ENCODE measurements at places on chromosomes 3 and 15. TPM values are rescaled to one million over a fixed set of nuclear protein-coding genes. Genes with fewer than 3 reads are reported as not detected.

DNA sequence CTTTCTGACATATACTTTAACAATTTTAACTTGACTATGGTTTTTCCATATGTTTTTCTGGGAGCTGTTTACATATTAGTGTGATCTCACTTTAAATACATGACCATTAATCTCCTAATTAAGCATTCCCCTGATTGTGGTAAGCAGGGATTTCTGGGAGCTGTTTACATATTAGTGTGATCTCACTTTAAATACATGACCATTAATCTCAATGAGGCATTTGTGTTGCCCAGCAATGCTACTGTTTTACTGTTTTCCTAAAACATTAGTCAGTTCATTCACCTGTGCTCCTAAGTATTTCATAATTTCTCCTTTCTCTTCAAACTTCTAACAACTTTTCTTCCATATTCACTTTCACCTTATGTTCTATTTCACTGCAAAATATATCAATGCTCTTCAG is 3.6 kb upstream of the GRAMD1C start:
- H3K4me3 ChIP-seq, result no peak overlapping the region

GRCh38 chr3:50189274-50189673 is 2.1 kb upstream of the GNAT1 start:
- no peak overlapping the region for H3K4me3 ChIP-seq
- H3K27ac ChIP-seq, result no peak overlapping the region
- no peaks in the 10 kb centered on the region for H3K36me3 ChIP-seq
- DNase-seq, result peak; percentile 76
- peaks cover 11% of the 10 kb centered on the region for H3K27me3 ChIP-seq
- peaks cover 19% of the 10 kb centered on the region for H3K4me1 ChIP-seq

DNA sequence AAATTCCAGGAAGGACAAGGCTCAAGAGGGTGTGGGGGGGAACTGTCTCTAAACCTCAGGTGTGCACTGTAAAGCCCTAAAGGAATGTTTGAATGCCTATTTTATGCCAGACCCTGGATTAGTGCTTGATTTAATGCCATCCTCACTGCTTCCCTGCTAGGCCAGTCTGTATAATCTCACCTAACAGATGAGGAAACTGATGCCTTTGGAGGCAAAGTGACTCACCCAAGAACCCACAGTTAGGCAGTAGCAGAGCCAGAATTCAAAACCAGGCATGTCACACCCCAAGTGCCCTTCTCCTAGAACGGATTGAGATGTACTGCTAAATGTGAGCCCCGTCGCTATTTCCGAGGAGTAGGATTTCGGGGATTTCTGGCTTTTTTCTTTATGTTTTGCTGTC is 7.8 kb downstream of the CAMK1 start:
- H3K36me3 ChIP-seq, result peaks cover 51% of the 10 kb centered on the region
- DNase-seq, result no peak
- no peaks in the 10 kb centered on the region for H3K4me1 ChIP-seq

DNA sequence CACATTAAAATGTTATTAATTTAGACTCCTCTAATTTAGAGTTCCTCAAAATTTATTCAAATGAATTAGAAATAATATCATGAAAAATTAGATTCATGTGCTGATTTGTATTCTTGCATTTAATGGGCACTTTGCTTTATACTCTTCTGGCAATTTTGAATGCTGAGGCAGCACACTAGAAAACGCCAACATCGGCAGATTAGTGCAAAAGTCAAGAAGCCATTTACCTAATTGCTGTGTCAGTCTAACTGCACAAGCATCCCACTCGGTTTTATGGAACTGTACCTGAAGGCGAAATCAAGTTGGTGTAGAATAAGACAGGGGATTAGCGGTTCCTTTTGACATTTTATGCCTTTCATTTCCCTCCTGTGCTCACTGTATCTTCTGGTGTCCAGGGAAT is 382.0 kb downstream of the ROBO2 start:
- no peak overlapping the region for H3K27ac ChIP-seq
- no peaks in the 10 kb centered on the region for H3K36me3 ChIP-seq
- DNase-seq, result no peak
- H3K4me1 ChIP-seq, result no peaks in the 10 kb centered on the region
- H3K4me3 ChIP-seq, result no peak overlapping the region

- no peak overlapping the region for H3K27ac ChIP-seq
- no peaks in the 10 kb centered on the region for H3K36me3 ChIP-seq
- no peak overlapping the region for H3K4me3 ChIP-seq
- DNase-seq, result no peak
- H3K27me3 ChIP-seq, result no peaks in the 10 kb centered on the region
- no peaks in the 10 kb centered on the region for H3K4me1 ChIP-seq
Measured at GRCh38 chr3:107687056-107687581, 164.4 kb downstream of the BBX start.

DNA sequence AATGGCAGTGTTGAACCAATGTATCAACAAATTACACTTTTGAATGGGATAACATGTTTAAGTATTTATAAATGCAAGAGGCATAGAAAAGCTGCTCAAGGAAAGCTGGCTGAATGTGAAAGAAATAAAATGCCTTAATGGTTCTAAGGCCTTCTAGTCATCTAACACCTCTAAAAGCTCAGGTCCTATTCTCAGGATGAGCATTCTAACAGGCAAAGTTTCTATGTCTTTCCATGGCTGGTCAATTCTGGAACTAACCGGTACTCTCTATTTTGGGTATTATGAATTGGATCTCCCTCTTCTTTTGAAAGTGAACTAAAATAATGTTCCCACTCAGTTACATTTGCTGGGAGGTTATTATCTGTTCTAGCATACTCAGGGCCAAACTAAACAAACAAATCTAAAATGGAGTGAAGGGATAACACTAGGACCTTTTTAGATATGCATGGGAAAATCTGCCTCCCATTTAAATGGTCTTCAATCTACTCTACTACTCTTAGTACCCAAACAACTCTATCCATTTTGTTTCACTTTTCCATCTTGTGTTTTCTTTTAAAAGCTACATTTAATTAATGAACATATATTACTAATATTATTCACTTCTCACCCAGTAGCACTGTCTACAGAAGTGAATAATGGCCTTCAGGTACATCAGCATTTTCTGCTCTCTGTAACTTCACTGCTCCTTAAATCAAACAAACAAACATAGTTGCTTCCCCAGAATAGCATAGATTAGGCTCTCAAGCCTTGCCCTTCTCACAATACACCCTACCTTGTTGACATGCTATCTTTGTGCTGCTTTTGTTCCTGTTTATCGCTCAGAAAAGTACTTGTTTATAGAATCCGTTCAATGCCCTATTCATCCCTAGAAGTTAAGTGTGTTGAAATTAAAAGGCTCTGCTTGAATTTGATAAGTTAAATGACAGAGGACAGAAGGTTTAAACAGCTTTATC is 46.4 kb downstream of the CBLB start:
- H3K4me3 ChIP-seq, result no peak overlapping the region
- no peaks in the 10 kb centered on the region for H3K27me3 ChIP-seq
- H3K4me1 ChIP-seq, result peaks cover 51% of the 10 kb centered on the region
- peak overlapping the region; percentile 92 for H3K27ac ChIP-seq

DNA sequence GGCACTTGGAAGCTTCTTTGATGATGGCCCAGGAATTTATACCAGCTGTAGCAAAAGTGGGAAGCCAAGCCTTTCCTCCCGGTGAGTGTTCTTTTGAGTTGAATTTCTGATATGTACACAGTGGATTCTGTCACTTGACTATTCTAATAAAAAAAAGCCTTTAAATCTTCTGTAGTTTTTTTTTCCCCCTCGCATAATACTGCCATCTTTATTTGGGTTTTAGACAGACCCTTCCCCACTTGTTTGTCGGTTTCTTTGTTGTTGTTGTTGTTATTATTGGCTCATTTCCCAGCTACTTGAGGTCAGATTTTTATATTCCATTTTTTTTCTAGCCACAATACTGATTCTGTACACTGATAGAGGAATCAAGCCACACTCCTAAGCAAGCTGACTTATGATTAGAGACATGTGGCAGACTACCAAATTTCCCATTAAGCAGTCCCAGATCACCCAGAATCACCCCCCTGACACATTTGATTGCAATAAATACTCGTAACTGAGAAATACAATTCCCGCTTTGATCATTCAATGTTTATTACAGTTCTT is 122.4 kb upstream of the IL12A start:
- DNase-seq, result no peak
- H3K36me3 ChIP-seq, result no peaks in the 10 kb centered on the region
- peaks cover 66% of the 10 kb centered on the region for H3K4me1 ChIP-seq
- no peaks in the 10 kb centered on the region for H3K27me3 ChIP-seq
- H3K27ac ChIP-seq, result peak overlapping the region; percentile 48

DNA sequence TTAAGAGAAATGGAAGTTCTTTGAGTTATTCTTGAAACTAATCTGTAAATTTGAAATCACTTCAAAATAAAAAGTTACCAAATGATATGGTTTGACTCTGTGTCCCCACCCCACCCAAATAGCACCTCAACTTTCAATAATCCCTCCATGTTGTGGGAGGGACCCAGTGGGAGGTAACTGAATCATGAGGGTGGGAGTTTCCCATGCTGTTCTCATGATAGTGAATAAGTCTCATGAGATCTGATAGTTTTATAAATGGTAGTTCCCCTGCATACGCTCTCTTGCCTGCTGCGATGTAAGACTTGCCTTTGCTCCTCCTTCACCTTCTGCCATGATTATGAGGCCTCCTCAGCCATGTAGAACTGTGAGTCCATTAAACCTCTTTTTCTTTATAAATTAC is 690.7 kb upstream of the ZNF385D start:
- DNase-seq, result no peak
- H3K36me3 ChIP-seq, result no peaks in the 10 kb centered on the region
- H3K27ac ChIP-seq, result no peak overlapping the region

DNA sequence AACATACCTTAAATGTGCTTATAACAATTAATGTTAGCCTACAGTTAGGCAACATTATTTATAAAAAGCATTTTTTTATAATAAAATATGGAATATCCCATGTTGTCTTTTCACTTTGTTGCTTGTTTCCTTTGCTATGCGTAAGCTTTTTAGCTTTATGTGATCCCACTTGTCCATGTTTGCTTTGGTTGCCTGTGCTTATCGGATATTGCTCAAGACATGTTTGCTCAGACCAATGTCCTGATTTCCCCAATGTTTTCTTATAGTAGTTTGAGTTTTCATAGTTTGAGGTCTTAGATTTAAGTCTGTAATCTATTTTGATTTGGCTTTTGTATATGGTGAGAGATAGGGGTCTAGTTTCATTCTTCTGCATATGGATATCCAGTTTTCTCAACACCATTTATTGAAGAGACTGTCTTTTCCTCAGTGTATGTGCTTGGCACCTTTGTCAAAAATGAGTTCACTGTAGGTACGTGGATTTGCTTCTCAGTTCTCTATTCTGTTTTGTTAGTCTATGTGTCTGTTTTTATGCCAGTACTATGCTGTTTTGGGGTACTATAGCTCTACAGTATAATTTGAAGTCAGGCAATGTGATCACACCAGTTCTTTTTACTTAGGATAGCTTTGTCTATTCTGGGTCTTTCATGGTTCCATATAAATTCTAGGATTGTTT is 592.7 kb upstream of the SEMA6D start:
- no peaks in the 10 kb centered on the region for H3K27me3 ChIP-seq
- H3K4me3 ChIP-seq, result no peak overlapping the region
- H3K36me3 ChIP-seq, result no peaks in the 10 kb centered on the region
- no peak for DNase-seq

GRCh38 chr3:14319654-14320182 is 82.7 kb upstream of the SLC6A6 start:
- no peak overlapping the region for H3K27ac ChIP-seq
- H3K27me3 ChIP-seq, result no peaks in the 10 kb centered on the region
- peaks cover 18% of the 10 kb centered on the region for H3K4me1 ChIP-seq
- no peaks in the 10 kb centered on the region for H3K36me3 ChIP-seq

DNA sequence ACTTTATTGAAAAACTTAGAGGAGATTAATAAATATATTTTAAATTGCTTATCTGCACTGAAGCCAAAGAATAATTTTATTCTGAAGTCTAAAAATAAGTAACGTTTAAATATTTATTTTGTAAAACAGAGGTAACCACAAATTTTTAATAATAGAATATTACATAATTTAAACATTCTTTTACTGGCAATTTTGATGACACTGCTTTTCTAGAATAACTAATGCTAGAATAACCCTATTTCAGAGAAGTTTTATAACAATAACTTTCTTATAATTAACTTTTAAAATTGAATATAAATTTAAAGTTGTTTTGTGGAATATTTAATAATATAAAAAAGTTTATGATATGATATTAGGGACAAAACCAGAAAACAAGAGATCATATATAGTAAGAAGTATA is 409.6 kb upstream of the KCNMB2 start:
- H3K4me1 ChIP-seq, result no peaks in the 10 kb centered on the region
- H3K27me3 ChIP-seq, result no peaks in the 10 kb centered on the region
- no peak overlapping the region for H3K27ac ChIP-seq
- no peak for DNase-seq

DNA sequence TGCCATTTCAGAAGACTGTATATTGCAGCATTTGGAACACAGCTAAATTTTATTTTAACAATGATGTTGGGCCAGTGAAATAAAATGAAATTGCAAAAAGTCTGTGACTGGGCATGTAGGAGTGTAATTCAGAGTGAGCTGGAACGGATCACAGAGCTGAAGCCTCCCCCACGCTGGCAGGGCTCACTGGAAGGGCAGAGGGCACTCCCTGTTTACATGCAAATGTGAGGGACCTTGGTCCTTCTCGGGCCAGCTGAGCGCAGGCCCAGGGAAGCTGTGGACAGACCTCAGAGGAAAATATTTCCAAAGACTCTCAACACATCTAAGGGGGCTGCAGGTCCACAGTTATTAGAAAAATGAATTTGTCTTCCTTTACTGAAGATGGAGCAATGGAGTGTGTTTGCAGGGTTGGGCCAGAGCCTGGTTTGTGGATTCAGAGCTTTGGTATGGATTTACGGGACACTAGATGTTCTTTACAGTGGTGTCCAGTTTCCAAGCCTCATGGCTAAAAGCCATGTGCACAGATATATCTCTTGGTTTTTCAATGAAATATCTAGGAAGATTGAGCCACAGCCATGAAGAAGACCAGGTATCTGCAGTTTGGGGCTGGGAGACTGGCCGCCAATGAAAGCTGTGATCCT is 32.0 kb downstream of the TRPM1 start:
- H3K4me3 ChIP-seq, result no peak overlapping the region
- H3K4me1 ChIP-seq, result no peaks in the 10 kb centered on the region
- peak; percentile 58 for DNase-seq
- H3K27ac ChIP-seq, result no peak overlapping the region

DNA sequence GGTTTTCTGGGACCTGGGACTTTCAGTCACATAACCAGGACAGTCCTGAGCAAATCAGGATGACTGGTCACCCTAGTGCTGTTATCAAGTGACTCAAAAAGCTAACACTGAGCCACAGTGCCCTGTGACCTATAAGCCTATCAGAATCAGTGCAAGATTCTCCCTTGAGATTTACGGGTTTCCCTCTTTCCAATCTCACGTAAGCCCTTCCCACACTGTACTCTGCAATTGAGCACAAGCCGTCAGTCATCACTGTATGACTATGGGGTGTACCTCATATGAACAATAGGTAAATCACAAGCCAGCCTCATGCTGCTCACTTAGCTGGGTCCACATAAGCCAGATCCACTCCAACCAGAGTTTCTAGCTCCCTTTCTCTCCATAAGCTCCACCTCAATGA is 21.0 kb upstream of the CLDN18 start:
- no peak overlapping the region for H3K4me3 ChIP-seq
- H3K27me3 ChIP-seq, result no peaks in the 10 kb centered on the region

- no peaks in the 10 kb centered on the region for H3K27me3 ChIP-seq
- H3K4me1 ChIP-seq, result peaks cover 11% of the 10 kb centered on the region
- H3K36me3 ChIP-seq, result no peaks in the 10 kb centered on the region
- peak overlapping the region; percentile 92 for H3K27ac ChIP-seq
- no peak for DNase-seq
- H3K4me3 ChIP-seq, result peak overlapping the region; percentile 70
Measured at GRCh38 chr15:48643206-48643605, 2.3 kb downstream of the FBN1 start.

The POPDC2 gene
- total RNA-seq, result 679 TPM

The MAP1A gene
- 39.3 TPM for total RNA-seq

The ANXA2 gene
- 388 TPM for total RNA-seq

The MESP2 gene
- not detected for total RNA-seq

The CPLX3 gene
- total RNA-seq, result 1.1 TPM

The MOBP gene
- 0.20 TPM for total RNA-seq

The TM6SF1 gene
- 30.2 TPM for total RNA-seq

Measured in right atrium auricular region (tissue), 2 donors.